Mesenchymal stem cell (in vitro differentiated cells and primary cell): ENCODE measurements at places on chromosomes 6 and 20.

GRCh38 chr6:166775180-166775922, 148.3 kb upstream of the RPS6KA2 start:
- peak; percentile 70 for DNase-seq

DNA sequence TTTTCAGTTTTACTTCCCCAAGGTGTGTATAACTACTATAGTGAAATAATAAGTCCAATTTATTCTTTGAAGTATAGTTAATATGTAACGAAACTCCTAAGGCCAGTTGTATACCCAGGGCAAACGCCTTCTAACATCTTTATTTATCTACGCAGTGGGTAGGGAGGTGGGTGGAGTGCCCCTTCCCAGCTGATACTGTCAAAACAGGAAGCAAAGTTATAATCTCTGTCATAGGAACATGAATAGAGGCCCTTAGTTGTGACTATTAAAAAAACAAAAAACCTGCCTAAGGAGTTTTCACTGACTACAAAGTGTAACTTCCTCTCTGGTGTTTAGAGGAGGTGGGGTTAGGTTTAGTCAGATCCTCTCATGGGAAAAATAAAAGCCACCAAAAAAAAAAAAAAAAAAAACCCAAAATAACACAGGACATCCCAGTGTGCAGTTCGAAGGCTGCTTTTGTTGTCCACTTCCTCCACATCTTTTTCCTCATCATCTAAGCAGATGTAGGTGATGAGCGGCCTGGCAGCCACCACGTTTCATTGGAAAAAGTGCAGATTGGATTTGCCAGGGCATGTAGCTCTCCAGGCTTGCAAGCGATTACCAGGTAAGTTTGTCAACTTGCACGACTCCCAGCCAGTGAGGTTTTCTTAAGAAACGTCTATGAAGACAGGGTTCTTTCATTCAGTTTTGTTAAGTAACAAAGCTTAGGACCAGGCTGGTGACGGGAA, 58.7 kb downstream of the UTRN start:
- DNase-seq = no peak

- DNase-seq = no peak
These were observed 16.0 kb downstream of the UQCC1 start for GRCh38 chr20:35395728-35396127.

- no peak for DNase-seq
These were observed 371.8 kb downstream of the MAFB start for GRCh38 chr20:40317156-40317790.

DNA sequence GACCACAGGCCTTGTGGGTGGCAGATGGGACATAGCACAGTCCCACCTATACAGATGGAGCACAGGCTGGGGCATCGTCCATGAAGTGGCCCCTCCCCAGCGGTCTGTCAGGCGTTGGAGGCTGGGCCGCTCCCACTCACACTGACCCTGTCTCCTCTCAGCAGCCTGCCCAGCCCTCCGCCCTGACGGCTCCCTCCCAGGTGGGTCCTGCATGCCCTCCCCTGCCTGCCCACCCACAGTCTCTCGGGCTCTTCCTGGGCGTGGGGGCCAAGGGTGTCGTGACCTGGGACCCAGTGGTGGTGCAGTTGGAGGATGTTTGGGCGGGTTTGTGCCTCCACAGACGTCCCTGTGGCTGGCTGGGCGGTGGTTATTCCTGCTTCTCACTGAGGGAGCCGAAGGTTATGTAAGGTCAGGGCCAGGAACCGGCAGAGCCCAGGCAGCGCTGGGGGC, 22.3 kb downstream of the COL20A1 start:
- no peak for DNase-seq

- peak; percentile 53 for DNase-seq
These were observed 606.7 kb upstream of the CITED2 start for GRCh38 chr6:139981066-139981624.

DNA sequence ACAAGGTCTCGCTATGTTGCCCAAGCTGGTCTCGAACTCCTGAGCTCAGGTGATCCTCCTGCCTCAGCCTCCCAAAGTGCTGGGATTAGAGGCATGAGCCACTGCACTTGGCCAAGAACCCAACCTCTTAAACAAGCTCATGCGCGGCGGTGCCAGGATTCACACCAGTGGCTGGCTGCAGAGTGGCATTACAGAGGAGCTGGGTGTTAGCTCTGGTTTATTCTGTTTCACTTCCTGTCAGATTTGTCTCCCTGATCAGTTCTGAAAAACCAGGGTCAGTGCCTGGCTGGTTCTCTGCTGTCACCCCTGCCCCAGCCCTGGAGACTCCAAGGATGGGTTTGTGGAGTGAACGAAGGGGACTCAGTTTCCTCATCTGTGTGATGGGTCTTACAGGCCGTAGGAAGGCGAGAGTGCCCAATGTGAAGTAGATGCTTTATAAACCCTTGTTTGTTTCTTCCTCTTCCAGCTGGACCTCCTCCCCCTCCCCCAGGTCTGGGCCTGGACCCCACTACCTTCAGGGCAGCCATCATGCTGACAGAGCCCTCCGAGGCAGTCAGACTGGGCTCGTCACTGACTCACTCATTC, 63.4 kb downstream of the UBE2V1 start:
- DNase-seq = no peak
